ENCODE measurements at places on chromosomes 1 and 21. TPM values are rescaled to one million over a fixed set of nuclear protein-coding genes. Genes with fewer than 3 reads are reported as not detected.

NOC2L gene
- 23.8 TPM for polyA plus RNA-seq

ITGB2 gene
- polyA plus RNA-seq, result 13.0 TPM

SYCP1 gene
- 0.13 TPM for polyA plus RNA-seq

FALEC gene
- 0.51 TPM for polyA plus RNA-seq

FAM163A gene
- polyA plus RNA-seq, result 1.7 TPM

ZNF695 gene
- 0.35 TPM for polyA plus RNA-seq

GSTM2 gene
- polyA plus RNA-seq, result 209 TPM

THEM5 gene
- polyA plus RNA-seq, result not detected

HLX gene
- polyA plus RNA-seq, result 3.5 TPM

BEND5 gene
- 28.5 TPM for polyA plus RNA-seq

KCNE1 gene
- polyA plus RNA-seq, result 2.6 TPM

FCGR3A gene
- polyA plus RNA-seq, result 7.7 TPM

RHD gene
- polyA plus RNA-seq, result not detected

DTL gene
- polyA plus RNA-seq, result 1.5 TPM

DYNLT4 gene
- 0.22 TPM for polyA plus RNA-seq

DNA sequence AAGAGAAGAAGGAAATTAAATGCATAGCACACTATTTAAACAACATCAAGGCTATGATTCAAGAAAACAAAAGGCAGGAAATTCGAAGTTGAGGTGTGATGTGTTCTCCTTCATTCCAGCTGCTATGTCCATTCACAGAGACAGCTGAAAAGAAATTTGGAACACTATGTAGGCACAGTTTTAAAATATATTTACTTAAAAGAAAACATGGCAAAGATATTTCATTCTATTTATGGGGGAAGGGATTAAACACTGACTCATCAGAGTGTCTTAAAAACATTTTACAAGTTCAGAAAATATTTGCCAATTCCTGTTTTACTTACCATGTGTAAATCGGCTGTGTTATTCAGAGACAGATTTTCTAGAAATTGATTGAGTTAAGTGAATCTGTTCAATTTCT is 39.4 kb upstream of the NGF start:
- no peaks in the 10 kb centered on the region for H3K27me3 ChIP-seq
- no peak overlapping the region for H3K4me3 ChIP-seq
- peaks cover 2% of the 10 kb centered on the region for H3K4me1 ChIP-seq
- H3K27ac ChIP-seq, result no peak overlapping the region
- DNase-seq, result no peak

DNA sequence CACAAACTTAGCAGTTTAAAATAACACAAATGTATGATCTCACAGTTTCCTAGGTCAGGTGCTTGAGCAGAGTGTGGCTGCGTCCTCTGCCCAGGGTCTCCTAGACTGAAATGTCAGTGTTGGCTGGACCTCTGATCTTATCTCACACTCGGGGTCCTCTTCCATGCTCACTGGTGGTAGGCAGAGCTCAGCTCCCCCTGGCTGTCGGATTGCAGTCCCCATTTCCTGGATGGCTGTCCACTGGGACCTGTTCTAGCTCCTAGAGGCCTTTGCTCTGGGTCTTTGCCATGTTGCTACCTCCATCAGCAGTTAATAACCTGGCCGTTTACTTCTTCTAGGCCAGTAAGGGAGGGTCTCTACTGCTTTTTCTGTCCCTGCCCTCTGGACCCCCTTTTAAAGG is 107.5 kb downstream of the PCNX2 start:
- no peaks in the 10 kb centered on the region for H3K27me3 ChIP-seq
- no peak overlapping the region for H3K4me3 ChIP-seq
- H3K36me3 ChIP-seq, result no peaks in the 10 kb centered on the region

GRCh38 chr21:45000637-45001133 is 60.9 kb downstream of the SLX9 start:
- H3K4me3 ChIP-seq, result no peak overlapping the region
- no peak overlapping the region for H3K27ac ChIP-seq
- no peaks in the 10 kb centered on the region for H3K4me1 ChIP-seq
- H3K36me3 ChIP-seq, result no peaks in the 10 kb centered on the region
- no peak for DNase-seq
- no peaks in the 10 kb centered on the region for H3K27me3 ChIP-seq

GRCh38 chr1:46675549-46676314 is 4.1 kb downstream of the TEX38 start:
- H3K4me1 ChIP-seq, result no peaks in the 10 kb centered on the region
- no peaks in the 10 kb centered on the region for H3K27me3 ChIP-seq
- H3K27ac ChIP-seq, result no peak overlapping the region
- no peak for DNase-seq

GRCh38 chr1:225886159-225887029 is 2.6 kb downstream of the LEFTY1 start:
- H3K36me3 ChIP-seq, result no peaks in the 10 kb centered on the region
- DNase-seq, result no peak

GRCh38 chr1:216325336-216325735 is 97.9 kb downstream of the USH2A start:
- no peaks in the 10 kb centered on the region for H3K36me3 ChIP-seq
- H3K27ac ChIP-seq, result no peak overlapping the region
- H3K4me1 ChIP-seq, result no peaks in the 10 kb centered on the region

DNA sequence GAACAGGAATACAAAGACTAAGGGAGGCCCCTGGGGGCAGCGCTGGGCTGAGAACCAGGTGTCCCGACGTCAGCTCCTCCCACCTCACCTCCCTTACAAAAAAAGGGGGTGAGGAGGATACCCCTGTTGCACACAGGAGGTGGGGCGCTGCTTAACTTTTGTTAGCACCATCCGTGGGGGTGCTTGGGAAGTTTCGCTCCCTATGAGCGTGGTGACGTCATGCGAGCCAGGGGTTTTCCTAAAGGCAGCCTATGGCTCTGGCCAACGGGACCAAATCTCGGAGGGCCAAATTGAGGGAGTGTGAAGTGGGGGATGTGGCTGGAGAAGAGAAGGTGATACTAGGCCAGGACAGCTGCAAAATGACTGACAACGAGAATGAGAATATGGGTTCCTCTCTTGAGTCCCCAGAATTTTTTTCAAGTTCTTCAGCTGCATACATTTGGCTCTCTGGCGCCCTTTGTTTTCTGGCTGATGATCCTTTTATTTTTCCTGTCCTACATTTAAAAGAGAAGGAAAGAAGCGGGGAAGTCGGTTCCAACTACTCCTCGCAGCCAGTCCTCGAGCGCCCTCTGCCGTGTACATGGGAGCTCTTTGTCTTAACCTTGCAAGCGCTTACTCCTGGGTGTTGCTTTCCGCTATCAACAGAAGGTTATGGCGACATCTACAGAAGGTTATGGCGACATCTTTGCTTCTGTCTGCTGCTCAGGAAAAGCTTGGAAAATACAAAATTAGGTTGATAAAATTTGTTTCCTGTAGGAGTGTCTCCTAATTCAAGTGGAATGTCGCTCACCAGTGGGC is 48.0 kb upstream of the ZC3H11B start:
- H3K4me1 ChIP-seq, result no peaks in the 10 kb centered on the region
- no peaks in the 10 kb centered on the region for H3K27me3 ChIP-seq
- H3K27ac ChIP-seq, result no peak overlapping the region

- peak; percentile 29 for DNase-seq
- H3K27me3 ChIP-seq, result no peaks in the 10 kb centered on the region
- no peak overlapping the region for H3K4me3 ChIP-seq
These were observed 68.0 kb upstream of the WDR26 start for GRCh38 chr1:224502459-224503160.

DNA sequence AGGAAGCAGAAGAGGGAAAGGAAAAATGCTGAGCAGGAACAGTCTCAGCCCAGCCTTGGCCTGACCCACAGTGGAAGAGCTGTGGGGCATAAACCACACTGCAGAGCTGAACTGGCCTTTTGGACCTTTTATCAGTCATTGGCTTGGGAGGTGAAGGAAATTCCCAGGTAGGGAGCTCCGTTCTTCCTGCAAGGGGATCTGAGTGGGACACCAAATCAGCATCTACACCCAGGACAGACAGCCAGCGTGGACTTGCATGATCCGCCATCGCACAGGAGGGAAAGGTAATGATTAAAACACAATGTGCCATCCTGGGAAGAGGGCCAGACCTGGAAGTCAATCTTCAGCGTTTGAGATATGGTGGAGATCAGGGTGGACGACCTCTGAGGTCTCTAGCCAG is 1.2 kb upstream of the MTFR1L start:
- no peaks in the 10 kb centered on the region for H3K36me3 ChIP-seq
- no peak for DNase-seq
- no peaks in the 10 kb centered on the region for H3K27me3 ChIP-seq
- no peak overlapping the region for H3K27ac ChIP-seq
- H3K4me1 ChIP-seq, result peaks cover 14% of the 10 kb centered on the region
- peak overlapping the region; percentile 99 for H3K4me3 ChIP-seq

- no peak overlapping the region for H3K4me3 ChIP-seq
- H3K4me1 ChIP-seq, result no peaks in the 10 kb centered on the region
- H3K27ac ChIP-seq, result no peak overlapping the region
- no peaks in the 10 kb centered on the region for H3K36me3 ChIP-seq
- H3K27me3 ChIP-seq, result no peaks in the 10 kb centered on the region
These were observed 63.5 kb downstream of the ETS2 start for GRCh38 chr21:38869196-38869595.

Data from ovary (tissue), 10 donors.